Nephron progenitor cell (in vitro differentiated cells): ENCODE measurements at places on chromosomes 4 and X.
A peak's percentile ranks its signal among the peaks of the same experiment; 100 is the strongest.

- peak; percentile 48 for DNase-seq
Observed at GRCh38 chr4:106898621-106899230, 137.4 kb downstream of the DKK2 start.

- peak; percentile 1 for DNase-seq
Observed at GRCh38 chrX:139931646-139932072, 1.2 kb downstream of the ATP11C start.

GRCh38 chrX:96464880-96465558, 219.6 kb upstream of the DIAPH2 start:
- DNase-seq = no peak

- no peak for DNase-seq
Observed at GRCh38 chrX:145623453-145623852, 194.2 kb upstream of the SLITRK2 start.

- DNase-seq = no peak
Observed at GRCh38 chr4:2898001-2898400, 54.4 kb downstream of the ADD1 start.

- DNase-seq = no peak
Observed at GRCh38 chrX:57587607-57588006, 4.2 kb upstream of the ZXDB start.

DNA sequence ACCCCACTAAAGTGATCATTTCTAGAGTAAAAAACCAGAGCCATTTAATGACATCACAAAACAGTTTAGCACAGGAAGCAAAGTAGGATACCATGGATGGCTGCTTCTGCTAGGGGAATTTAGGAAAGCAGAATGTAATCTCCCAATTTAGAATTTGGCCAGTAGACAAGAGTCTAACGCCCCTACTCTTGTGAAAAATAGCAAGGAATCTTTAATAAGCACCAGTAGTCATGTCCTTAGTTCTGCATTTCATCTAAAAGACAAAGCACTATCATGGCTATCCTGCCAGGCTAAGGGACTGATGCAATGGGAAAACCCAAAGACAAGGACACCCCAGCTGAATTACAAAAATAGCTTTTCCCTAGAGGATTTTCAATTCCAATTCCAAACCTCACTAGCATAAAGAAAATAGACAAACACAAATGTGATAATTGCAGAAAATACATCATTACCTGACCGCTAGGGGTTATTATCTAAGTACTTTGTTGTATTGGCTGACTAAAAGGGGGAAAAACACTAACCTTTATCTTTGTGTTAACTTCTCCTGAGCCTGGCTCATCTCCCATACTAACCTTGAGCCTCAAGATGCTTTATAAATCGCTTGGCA, 2.6 kb upstream of the AMMECR1 start:
- DNase-seq = no peak

- DNase-seq = no peak
Observed at GRCh38 chr4:140781596-140781995, 25.4 kb upstream of the TBC1D9 start.

DNA sequence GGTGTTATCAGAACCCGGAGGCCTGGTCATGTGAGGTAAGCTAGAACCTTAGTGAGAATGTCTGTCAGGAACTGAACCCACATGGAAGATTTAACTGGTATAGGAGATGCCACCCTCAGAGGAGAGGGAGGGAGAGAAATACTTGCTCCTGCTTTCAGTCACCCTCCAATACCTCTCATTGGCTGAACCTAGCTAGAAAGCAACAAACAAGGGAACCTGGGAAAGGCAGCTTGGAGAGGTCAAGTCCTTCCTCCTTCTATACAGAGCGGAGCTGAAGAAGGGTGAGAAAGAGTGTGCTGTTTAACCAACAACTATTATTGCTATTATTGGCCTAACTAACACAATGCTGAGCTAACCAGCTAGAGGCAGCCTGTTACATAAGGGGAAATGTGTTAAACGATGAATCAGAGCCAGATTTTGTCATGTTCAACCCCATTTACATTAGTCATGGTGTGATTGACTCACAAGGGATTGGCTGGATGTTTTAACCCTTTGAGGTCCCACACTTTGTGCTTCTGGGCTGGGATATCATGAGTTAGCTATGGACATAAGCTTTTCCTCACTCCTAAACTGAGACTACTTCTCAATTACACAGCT, 96.5 kb upstream of the ESX1 start:
- no peak for DNase-seq

GRCh38 chrX:920234-920799, 289.7 kb downstream of the SHOX start:
- peak; percentile 43 for DNase-seq

DNA sequence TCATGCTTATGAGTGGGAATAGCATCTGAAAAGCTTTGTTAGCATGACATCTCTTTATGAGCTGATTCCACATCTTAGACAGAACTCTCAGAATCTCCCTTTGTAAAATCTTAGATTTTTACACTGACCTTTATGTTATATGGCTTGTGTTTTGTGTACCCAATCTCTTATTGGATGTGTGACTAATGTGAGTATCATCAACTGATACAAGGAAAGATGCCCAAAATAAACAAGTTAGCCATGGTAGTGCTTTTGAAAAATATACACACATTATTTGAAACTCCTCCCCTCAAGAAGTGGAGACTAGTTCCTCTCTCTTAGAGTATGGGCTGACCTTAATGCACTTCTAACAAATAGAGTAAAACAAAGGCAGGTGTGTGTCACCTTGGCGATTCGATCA, 160.1 kb upstream of the NRK start:
- no peak for DNase-seq

GRCh38 chr4:87353592-87353991, 30.9 kb upstream of the HSD17B13 start:
- peak; percentile 30 for DNase-seq

- DNase-seq = no peak
Observed at GRCh38 chrX:46255046-46255445, 290.2 kb downstream of the ZNF674 start.

DNA sequence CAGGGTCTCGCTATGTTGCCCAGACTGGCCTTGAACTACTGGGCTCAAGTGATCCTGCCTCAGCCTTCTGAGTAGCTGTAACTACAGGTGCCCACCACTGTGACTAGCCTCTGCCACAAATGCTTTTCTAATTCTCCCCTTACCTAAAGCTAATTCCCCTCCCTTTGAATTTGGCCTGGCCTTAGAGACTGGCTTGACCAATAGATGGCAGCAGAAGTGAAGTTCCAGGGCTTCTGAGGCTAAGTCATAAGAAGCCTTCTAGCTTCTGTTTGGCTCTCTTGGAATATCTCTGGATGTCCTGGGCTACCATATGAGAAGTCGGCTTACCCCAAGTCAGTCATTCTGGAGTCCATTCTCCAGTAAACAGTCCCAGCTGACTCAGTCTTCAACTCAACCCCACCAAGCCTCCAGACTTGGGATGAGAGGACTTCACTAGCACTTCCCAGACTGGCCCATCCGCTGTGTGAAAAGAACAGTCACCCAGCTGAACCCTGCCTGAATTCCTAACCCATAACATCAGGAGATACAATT, 61.0 kb downstream of the HPRT1 start:
- peak; percentile 20 for DNase-seq

DNA sequence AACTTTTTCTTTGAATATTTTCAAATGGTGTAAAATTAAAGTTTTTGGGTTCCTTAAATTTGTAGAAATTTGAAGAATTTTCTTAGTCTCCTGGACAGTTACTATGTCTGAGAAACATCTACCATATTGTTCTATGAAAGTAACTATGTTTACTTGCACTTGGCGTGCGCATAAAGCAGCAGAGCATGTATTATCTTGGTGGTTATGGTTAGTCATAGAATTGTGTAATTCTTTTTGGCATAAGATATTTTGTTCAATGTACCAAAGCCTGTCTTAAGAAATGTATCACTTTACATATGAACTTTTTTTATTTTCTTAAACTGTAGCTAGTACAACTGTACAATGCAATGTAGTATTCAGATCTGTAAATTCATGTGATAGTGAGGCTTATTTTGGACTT, 49.2 kb downstream of the CDS1 start:
- no peak for DNase-seq

DNA sequence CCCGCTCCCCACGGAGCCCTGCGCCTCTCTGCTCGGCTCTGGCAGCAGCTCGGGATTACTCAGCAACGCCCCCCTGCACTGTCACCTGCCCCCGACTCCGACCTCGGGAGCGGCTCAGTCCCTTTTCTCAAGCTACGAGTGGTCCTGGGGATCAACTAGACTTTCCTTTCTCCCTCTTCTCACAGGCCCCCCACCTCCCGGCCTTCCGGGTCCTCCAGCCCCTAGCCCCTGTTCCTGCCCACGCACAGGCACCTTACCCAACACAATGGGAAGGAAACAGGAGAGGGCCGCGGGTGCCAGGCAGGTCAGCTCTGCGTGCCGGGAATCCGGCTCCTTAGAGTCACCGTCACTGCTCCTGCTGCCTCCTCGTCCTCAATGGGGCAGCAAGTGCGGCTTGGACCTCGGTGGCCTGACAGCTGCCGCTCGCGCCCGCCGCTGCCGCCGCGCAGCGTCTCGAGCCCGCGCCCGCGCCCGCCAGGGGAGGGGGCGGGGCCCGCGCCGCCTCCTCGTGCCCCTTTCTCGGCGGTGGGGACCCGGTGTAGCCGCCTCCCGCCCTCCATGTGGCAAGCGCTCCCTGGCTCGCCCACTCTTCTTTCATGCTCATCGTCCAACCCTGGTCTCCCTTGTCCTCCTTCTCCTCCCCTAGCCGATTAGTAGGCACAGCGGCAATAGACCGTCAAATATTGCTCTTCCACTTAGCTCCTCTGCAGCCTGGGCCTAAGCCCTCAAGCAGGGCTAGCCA, at the start of gene RAB9B:
TSS of gene RAB9B (minus strand) at position 455 of the 742 bp plus-strand sequence. CDS start 6,473 bp downstream, outside the sequence.
- DNase-seq = peak; percentile 73

GRCh38 chrX:119459181-119459580, 9.1 kb upstream of the SLC25A5 start:
- DNase-seq = no peak

- DNase-seq = no peak
Observed at GRCh38 chr4:73777612-73778011, 37.2 kb downstream of the CXCL8 start.

GRCh38 chr4:38169524-38169923, 209.3 kb downstream of the PTTG2 start:
- no peak for DNase-seq

- no peak for DNase-seq
Observed at GRCh38 chr4:173289353-173289727, 44.8 kb downstream of the HMGB2 start.

GRCh38 chr4:39657465-39657864, 18.8 kb upstream of the SMIM14 start:
- no peak for DNase-seq

DNA sequence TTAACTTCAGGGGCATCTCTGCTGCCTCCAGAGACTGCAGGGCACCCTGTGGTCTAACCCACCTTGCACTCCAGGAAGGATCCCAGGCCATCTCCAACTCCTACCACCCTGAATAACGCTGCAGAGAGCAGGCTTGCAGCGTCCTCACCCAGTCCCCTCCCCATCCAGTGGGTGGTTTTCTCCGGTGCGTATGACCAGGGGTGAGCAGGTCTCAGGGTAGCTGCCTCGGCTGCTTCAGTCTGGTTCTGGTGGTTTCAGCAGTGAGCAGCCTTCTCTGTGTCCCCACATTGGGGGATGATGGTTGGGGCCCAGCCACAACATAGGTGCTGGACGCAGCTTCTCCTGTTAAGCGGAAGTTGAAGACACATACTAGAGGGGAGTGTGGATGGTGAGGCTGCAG, 38.6 kb upstream of the SORCS2 start:
- no peak for DNase-seq

DNA sequence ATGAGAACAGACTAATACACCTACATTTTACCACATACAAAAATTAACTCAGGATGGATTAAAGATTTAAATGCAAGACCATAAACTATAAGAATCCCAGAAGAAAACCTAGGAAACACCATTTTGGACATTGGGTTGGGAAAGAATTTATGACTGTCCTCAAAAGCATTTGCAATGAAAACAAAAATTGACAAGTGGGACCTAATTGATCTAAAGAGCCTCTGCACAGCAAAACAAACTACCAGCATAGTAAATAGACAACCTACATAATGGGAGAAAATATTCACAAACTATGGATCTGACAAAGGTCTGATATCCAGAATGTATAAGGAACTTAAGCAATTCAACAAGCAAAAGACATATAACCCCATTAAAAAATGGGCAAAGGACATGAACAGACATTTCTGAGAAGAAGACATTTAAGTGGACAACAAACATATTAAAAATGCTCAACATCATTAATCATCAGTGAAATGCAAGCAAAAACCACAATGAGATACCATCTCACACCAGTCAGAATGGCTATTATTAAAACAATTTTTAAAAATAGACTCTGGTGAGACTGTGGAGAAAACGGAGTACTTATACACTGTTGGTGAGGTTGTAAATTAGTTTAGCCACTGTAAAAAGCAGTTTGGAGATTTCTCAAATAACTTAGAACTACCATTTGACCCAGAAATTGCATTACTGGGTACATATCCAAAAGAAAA, 221.7 kb upstream of the DIPK2B start:
- DNase-seq = no peak
